ENCODE measurements at places on chromosomes 16 and 17. TPM values are rescaled to one million over a fixed set of nuclear protein-coding genes. Genes with fewer than 3 reads are reported as not detected.

The KRTAP2-3 gene
- not detected for total RNA-seq

The GP1BA gene
- not detected for total RNA-seq

DNA sequence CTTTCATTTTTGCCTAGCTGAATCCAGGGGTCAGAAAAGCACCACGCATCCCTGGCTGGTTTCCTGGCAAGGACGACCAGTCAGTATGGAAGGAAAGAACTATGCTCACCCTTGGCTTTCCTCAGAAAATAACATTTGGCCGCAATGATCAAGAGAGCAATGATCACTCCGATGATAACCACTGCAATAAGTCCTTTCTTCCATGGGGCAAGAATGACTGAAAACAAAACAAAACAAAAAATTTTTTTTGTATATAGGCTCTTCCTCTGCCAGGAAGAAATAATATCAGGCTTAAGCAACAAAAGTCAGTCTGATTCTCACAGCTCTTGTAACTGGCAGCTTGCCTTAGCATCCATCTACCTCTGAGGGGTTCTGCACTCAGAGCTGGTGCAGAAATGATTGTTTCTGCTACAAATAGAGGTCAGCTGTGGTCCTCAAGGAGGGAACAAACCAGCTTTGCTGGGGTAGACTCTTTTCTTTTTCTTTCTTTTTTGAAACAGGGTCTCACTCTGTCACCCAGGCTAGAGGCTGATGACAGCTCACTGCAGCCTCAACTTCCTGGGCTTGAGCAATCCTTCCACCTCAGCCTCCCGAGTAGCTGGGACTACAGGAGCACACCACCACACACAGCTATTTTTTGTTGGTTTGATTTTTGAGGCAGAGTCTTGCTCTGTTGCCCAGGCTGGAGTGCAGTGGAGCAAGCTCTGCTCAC is 35.7 kb downstream of the PECAM1 start:
- no peak overlapping the region for H3K4me3 ChIP-seq
- no peaks in the 10 kb centered on the region for H3K27me3 ChIP-seq
- H3K4me1 ChIP-seq: no peaks in the 10 kb centered on the region
- no peaks in the 10 kb centered on the region for H3K36me3 ChIP-seq

The ZPBP2 gene
- not detected for total RNA-seq

DNA sequence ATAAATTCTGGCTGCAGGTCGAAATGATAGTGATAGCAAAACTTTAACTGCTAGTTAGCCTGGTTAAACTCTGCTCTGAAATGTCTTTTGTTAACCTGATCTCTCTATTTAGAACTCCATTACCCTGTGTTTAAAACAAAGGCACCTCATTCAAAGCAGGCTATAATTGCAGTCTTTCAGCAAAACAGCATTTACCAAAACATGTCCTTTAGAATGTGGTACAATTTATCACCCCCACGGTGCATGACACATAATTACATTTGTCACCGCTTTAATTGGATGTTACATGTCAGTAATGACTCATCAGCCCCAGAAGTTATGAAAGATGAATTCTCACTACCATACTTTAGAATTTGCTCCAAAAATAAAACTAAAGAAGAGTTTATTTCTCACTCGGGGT is 295.4 kb downstream of the TOX3 start:
- DNase-seq: no peak
- peaks cover 29% of the 10 kb centered on the region for H3K4me1 ChIP-seq
- peak overlapping the region; percentile 94 for H3K27ac ChIP-seq
- peak overlapping the region; percentile 15 for H3K4me3 ChIP-seq

Data from WTC11 (cell line).